Adrenal gland (tissue), 19 donors: ENCODE measurements at places on chromosomes 13 and 19. TPM values are rescaled to one million over a fixed set of nuclear protein-coding genes. Genes with fewer than 3 reads are reported as not detected.

The SIGLEC8 gene
- 9.0 TPM for total RNA-seq

The PGLYRP2 gene
- total RNA-seq: not detected

The KDM4B gene
- total RNA-seq: 30.4 TPM

The TRAPPC5 gene
- 161 TPM for total RNA-seq

The PRR20D gene
- total RNA-seq: not detected

The TYROBP gene
- 228 TPM for total RNA-seq

The TJP3 gene
- total RNA-seq: not detected
